Activated CD8-positive, alpha-beta memory T cell treated with anti-CD3 and anti-CD28 coated beads for 4 hours (primary cell): ENCODE measurements at places on chromosomes 2 and 18.

- DNase-seq: no peak
Observed at GRCh38 chr18:78703291-78703690, 276.3 kb upstream of the SALL3 start.

- DNase-seq: no peak
Observed at GRCh38 chr2:71877636-71878035, 270.0 kb downstream of the CYP26B1 start.

- no peak for DNase-seq
Observed at GRCh38 chr2:196801674-196802261, 2.3 kb upstream of the GTF3C3 start.

GRCh38 chr2:222450021-222450420, 25.7 kb downstream of the SGPP2 start:
- DNase-seq: no peak

DNA sequence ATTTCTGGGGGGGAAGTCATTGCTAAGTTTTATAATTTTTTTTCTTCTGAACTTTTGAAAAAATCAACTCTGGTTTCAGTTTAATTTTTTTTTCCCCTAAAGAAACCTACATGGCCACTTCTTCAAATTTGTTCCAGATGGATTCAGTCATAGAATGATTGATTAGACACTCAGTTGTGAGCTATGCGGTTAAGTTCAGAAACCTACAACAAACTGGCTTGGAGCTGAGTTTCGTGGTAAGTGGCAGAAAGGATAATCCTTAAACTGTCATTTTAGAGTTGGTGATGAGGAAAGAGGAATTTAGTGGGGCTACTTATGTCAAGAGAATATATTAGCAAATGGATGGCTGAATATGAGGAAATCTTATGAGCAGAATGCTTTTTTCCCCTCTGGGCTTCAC, 23.7 kb downstream of the EFEMP1 start:
- no peak for DNase-seq

DNA sequence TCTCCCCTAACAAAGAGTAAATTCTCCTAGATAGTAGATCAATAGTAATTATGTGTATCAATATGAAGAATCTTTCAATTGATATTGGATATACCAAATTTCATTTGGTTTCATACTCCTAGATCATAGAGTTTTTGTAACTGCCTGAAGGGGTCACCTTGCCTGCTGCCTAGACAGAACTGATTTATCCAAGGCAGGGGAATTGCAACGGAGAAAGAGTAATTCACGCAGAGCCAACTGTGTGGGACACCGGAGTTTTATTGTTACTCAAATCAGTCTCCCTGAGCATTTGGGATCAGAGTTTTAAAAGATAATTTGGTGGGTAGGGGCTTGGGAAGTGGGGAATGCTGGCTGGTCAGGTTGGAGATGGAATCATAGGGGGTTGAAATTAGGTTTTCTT, 92.2 kb upstream of the SLC8A1 start:
- DNase-seq: no peak

- DNase-seq: no peak
Observed at GRCh38 chr2:136179602-136179975, 61.6 kb upstream of the CXCR4 start.

GRCh38 chr2:152566728-152567069, 150.6 kb downstream of the PRPF40A start:
- DNase-seq: no peak

DNA sequence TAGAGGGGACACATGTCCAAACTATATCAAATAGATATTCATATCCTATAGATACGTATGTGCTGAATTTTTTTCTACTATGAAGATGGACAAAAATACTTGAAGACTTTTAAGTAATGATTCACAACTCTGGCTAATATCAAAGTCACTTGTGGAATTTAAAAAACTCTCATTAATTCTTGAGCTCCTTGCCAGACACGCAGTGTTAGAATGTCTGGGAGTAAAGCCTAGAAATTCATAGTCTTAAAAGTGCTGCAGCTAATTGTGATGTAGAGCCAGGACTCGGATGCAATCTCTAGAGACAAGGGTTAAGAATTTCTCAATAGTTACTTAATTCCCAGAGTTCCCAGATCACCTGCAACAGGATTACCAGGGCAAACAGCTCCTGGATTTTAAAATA, 107.4 kb downstream of the ARL6IP6 start:
- no peak for DNase-seq

DNA sequence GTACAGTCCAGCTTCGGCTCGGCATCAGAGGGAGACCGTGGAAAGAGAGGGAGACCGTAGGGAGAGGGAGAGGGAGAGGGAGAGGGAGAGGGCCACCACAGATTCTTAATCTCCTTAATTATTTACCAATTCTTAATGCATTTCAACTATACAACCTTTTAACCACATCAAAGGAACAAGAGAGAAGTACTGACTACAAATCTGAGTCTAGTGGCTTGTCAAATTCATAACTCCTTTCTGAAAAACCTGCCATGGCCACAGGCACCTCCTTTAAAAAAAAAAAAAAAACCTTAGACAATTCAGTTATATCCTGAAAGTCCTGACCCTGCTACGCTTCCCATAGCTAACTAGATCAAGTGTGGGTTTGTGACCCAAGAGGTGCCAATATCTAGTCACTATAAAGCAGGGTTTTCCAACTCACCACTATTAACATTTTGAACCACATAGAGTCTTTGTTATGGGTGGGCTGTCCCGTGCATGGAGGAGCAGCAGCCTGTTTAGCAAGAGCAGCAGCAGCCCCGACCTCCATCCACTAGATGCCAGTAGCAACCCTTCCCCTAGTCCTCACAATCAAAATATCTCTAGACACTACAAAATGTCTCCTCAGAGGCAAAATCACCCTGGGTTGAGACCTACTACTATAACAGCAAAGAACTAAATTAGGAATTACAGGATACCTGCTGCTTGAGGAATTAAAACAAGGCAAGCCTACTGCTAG, 6.8 kb downstream of the ESCO1 start:
- no peak for DNase-seq

DNA sequence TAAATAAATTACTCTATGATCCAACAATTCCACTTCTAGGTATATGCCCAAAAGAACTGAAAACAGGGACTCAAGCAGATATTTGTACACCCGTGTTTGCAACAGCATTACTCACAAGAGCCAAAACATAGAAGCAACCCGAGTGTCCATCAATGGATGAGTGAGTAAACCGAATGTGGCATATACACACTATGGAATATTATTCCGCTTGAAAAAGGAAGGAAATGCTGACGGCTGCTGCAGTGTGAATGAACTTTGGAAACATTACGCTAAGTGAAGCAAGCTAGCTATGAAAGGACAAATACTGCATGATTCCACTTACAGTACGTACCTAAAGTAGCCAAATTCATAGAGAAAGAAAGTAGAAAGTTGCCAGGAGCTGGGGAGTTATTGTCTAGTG, 32.2 kb downstream of the MREG start:
- no peak for DNase-seq

- no peak for DNase-seq
Observed at GRCh38 chr18:70273021-70273420, 15.8 kb upstream of the SOCS6 start.

DNA sequence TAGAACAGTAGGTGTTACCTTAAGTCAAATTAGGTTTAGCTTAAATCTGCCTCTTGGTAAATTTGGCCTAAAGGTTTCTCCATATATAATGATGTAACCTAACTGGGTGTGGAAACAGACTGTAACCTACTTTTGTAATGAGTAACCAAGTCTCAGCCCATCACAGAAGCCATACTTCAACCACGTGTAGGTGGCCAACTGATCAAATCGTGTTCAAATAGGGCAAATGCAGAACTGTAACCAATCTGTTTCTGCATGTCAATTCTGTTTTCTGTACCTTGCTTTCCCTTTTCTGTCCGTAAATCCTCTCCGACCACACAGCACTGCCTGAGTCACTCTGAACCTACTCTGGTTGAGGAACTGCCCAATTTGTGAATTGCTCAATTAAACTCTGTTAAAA, 34.0 kb upstream of the PLA2R1 start:
- no peak for DNase-seq

DNA sequence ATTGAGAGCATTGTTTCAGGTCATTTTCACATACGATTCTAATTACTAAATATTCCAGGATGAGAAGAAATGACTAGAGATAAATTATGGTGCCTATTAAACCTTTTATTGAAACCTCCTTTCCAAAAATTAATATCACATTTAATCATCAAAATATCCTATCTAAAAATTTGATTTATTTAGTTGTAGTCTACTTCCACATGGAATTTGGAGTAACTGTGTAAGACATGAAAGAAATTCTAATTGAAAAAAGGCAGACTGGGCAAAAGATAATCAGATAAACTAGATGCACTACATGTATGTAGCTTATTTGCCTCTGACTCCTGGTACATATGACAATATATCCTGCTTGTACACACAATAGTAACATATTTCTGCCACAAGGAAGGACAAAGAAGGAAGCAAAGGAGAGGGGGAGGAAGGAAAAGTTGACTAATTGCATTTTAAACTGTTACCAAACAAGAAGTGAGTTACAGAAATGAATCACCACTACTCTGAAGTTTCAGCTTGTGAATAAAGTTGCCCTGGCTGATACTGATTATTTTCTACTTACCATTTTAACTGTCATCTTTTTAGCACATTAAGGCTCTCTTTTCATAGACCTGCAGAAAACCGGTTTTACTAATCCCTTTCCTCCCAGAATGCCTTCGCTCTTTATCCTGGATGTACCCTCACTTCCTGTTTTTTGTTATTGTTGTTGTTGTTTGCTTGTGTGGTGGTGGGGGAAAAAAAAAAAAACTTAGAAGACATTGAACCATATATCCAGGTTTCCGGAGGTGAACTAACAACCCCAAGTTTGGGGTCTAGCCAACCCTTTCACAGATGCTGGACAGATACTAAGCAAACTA, 28.4 kb downstream of the NRXN1 start:
- no peak for DNase-seq

DNA sequence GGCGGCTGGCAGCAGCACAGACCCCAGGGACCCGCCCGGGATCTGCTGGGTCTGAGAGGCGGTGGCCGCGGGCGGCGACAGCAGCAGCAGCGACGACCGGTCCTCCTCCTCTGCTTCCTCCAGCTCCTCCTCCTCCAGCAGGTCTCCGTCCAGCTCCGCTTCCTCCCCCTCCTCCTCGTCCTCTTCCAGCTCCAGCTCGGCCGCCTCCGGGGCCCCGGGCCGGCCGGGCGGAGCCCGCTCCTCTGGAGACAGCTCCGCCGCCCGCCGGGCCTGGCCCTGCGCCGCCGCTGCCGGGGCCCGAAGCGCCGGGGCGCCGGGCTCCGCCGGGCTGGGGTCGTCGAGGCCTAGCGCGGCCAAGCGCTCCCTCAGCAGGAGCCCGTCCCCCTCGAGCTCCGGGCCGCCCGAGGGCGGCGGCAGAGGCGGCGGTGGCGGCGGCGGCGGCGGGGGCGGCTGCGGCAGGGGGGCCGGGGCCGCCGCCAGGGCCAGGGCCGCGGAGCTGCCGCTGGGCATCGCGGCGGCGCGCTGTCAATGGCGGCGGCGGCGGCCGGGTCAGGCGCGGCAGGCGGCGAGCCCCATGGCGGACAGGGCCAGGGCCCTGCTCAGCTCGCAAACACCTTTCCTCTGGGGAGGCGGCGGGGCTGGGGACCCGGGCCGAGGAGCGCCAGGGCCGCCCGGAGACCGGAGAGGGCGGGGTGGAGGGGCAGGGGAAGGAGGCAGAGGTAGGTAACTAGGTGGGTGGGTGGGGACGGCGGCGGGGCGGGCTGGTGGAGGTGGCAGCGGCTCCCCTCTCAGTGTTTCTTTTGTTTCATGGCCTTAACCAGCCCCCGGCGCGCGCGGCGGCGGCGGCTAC, 445 bp downstream of the MEX3C start:
- no peak for DNase-seq

GRCh38 chr2:25787020-25787419, 91.3 kb downstream of the ASXL2 start:
- no peak for DNase-seq

DNA sequence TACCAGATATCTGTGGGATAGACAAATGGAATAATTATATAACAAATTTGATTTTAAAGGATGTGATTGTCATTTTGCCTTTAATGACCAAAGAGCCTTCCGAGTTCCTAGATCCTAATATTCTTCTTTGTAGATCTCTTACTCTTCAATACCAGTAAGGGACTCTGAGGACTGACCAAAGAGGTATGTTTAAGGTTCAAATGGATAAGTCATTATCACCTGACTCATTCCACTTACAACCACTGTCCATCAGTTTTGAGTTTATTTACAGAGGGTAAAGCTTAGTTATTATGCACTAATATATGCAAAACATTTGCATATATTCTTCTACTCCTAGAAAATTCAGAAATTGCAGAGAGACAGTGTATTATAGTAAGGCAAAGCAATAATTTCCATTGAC, 62.7 kb downstream of the CCDC148 start:
- no peak for DNase-seq

GRCh38 chr2:23614701-23615100, 229.7 kb downstream of the KLHL29 start:
- no peak for DNase-seq

- DNase-seq: no peak
Observed at GRCh38 chr2:58871469-58872142, 630.5 kb upstream of the FANCL start.

DNA sequence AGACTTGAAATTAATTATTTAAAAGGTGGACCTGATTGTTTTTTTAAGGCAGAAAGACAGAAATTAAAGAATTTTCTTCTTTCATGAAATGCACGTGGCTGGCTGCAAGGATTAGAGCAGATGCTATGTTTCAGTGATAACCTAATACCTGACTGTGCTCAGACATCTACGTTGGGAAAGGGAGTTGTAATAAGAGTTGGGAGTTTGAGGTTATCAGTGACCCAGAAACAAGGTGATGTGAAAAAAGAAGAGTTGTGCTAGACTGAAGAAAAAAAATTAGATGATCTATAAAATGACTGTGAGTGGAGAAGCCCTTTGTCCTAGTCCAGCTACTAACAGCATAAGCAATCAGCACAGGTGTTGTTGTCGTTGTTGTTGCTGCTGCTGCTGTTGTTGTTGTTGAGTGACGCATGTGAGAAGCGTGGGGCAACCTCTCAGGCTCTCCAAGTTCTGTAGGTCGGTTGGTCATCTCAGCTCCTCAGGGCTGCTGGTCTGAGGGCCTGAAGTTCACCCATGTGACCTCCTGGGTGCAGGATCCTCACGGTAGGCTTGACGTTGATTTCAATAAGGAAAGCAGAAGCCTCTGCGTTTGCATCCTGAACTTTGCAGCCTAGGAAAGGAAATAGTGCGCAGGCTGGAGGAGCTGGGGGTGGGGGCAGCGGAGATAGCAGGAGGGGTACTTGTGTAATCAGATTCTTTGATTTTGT, 7.6 kb downstream of the POU3F3 start:
- no peak for DNase-seq

GRCh38 chr18:22348521-22349316, 69.0 kb downstream of the CTAGE1 start:
- no peak for DNase-seq

GRCh38 chr2:95761556-95761955, 169.8 kb downstream of the TRIM43 start:
- no peak for DNase-seq

DNA sequence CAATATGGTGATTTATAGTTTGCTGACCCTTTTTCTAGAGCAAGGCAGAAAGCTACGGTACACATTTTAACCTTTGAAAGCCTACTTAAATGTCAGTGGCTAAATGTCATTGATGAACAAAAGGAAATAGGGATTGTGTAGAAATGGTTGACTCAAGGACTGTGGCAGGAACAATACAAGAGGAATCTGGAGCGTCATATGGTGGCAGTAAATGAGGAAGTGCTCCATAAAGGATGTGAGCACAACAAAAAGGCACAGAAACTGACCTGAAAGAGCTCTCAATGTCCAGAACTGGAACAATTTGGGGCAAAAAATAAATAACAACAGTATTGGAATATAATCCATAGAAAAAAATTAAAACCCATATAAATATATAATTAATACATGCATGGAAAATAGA, 443.9 kb upstream of the VRK2 start:
- DNase-seq: no peak
